Epithelial cell of proximal tubule (primary cell): ENCODE measurements at places on chromosomes 6 and 20.

DNA sequence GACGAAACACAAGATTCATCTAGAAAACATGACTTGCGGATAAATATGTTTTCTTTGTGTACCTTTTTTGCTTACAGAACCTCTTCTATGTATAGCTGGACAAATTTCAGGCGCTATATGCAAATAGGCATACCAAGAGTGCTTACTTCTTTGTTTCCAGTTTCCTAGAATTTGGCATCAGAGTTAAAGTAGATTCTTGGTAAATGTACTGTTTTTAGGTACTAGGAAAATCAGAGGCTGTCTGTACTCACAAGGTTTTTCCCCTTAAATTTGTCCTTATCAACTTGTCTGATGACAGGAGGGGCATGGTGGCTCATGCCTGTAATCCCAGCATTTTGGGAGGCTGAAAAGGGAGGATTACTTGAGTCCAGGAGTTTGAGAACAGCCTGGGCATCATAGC, 124.9 kb upstream of the TMEM170B start:
- DNase-seq: no peak

GRCh38 chr6:159479146-159479545, 213.9 kb downstream of the SOD2 start:
- DNase-seq: no peak

GRCh38 chr6:30112402-30112994, 392 bp downstream of the TRIM31 start:
- DNase-seq: no peak

GRCh38 chr20:48051794-48052474, 266.7 kb upstream of the SULF2 start:
- DNase-seq: no peak

DNA sequence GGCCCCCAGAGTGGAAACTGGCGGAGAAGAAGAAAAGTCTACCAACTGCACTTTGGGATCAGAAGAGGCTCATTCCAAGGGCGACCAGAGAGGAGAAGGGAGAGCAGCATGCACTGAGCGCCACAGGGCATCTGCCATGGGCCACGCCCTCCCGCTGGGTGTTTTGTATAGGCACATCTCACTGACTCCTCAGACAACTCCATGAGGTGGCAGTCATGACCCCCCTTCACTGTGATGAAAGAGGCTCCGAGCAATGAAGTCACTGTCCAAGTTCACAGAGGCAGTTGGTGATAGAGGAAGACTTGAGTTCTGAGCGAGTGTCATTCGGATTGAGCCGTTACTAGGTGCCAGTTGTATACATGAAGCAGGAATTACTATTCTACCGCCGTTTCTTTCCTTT, 15.4 kb downstream of the BPIFB1 start:
- no peak for DNase-seq

DNA sequence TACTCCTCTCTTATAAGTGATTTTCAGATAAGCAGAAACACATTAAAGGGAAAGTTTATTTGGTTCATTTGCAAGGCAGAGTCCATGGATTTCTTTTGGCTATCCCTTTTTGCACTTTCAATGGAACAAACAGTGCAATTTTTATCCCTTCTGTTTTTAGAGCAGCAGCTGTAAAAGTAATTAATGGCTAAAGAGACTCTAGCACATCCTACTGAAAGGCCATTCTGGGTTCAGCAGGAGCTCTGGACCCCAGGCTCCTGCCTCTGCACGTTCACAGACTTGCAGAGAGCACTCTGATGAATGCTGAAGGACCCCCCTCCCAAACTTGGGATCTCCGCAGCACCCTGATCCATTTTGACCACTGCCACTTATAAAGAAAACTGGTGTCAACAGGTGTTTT, 40.3 kb upstream of the PDE7B start:
- DNase-seq: no peak
